ENCODE measurements at places on chromosomes 4 and X. TPM values are rescaled to one million over a fixed set of nuclear protein-coding genes. Genes with fewer than 3 reads are reported as not detected.

The TMEM47 gene
- total RNA-seq, result 0.34 TPM

The XG gene
- total RNA-seq, result not detected

The MAGEA9B gene
- not detected for total RNA-seq

The SMR3B gene
- not detected for total RNA-seq

The TRIM75 gene
- not detected for total RNA-seq

The PARM1 gene
- 0.48 TPM for total RNA-seq

The GPR173 gene
- total RNA-seq, result not detected

The ANXA10 gene
- 3.4 TPM for total RNA-seq

The SPANXC gene
- 0.74 TPM for total RNA-seq

The FAM9B gene
- total RNA-seq, result not detected

The CLIC2 gene
- 0.20 TPM for total RNA-seq

The BMPR1B gene
- total RNA-seq, result 7.7 TPM

The EDA2R gene
- 12.2 TPM for total RNA-seq

The CLOCK gene
- 4.1 TPM for total RNA-seq

The MAGEA12 gene
- 0.12 TPM for total RNA-seq

The USP17L18 gene
- not detected for total RNA-seq

The NXF2B gene
- not detected for total RNA-seq

The ZNF718 gene
- 0.61 TPM for total RNA-seq

All from A549 treated with ZK216348 at 1 μM for 4 hours (cell line).